ENCODE measurements at places on chromosomes 6 and 20. TPM values are rescaled to one million over a fixed set of nuclear protein-coding genes. Genes with fewer than 3 reads are reported as not detected.

GRCh38 chr6:137743493-137743892, 123.6 kb upstream of the TNFAIP3 start:
- no peak for DNase-seq

DNA sequence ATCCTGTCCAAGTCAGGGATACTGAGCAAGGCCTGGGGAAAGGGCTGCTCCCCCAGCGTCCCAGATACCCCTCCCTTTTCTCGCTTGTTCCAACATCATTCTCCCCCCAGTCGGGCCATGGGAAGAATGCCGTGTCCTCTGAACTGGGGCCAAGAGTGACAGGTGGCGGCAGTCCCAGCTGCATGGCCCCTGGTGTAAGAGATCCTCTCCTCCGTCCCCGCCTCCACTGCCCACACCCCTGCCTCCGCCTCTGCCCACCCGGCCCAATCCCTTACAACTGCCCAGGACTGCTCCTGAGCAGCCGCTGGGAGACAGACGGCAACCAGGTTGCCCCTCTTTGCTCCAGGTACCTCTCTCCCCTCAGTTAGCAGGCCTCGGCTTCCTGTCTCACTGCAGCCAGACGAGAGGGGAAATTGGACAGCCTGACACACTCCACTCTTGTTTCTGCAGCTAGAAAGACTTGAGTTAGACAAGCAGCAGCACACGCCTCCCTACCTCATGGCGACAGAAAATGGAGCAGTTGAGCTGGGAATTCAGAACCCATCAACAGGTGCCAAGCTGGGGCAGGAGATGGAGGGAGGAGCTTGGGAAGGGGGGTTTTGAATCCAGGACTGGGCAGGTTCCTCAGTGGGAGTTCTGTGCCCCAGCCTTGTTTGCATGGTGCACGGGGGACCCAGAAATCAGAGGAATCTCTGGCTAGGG, at the start of gene MYLK2:
MYLK2 (plus strand) TSS at position 274 of the 702 bp plus-strand sequence; CDS start at position 499, 225 bp downstream.
- no peak for DNase-seq

RIPOR2 gene
- total RNA-seq = 2.9 TPM

MCCD1 gene
- total RNA-seq = not detected

DNA sequence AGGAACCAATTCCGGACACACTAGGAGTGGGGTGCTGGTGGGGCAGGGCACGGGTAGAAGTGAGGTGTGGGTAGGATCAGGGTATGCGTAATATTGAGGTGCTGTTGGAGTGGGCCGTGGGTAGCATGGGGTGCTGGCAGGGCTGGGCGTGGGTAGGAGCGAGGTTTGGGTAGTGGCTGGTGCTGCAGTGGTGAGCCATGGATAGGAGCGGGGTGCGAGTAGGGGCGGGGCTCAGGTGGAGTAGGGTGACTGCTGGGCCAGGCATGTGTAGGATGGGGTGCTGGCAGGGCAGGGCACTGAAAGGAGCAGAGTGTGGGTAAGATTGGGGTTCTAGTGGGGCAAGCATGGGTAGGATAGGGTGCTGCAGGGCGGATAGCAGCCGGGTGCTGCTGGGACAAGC, 114.2 kb upstream of the DUSP22 start:
- no peak for DNase-seq

GRCh38 chr6:44309092-44309491, 4.1 kb downstream of the AARS2 start:
- DNase-seq = no peak

ECI2 gene
- total RNA-seq = 59.7 TPM

DNA sequence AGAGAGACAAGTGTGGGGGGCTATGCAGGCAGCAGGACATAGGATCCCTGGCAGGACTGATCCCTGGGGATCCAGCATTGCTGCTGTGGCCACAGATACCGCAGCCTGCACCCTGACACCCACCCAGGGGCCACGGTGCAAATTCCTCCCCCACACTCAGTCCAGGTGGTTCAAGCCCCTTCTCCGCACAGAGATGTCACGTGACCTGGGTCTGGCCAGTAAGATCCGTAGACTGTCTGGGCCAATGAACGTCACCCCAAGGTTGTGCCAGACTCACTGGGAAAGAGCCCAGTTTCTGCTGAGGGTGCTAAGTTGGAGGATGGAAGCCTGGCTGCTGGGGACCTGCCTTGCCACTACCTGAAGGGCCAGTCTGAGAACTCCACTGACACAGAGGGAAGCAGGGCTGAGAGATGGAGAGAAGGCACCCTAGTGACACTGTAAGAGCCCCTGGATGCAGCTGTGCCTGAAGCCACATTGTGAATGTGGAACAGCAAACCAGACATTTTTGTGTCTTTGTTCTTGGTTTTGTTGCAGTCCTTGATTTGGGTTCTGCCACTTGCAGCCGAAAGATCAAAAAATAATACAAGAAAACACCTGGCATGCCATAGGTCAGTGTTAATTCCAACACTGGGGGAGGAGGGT, 228.6 kb downstream of the PREX1 start:
- no peak for DNase-seq

DNA sequence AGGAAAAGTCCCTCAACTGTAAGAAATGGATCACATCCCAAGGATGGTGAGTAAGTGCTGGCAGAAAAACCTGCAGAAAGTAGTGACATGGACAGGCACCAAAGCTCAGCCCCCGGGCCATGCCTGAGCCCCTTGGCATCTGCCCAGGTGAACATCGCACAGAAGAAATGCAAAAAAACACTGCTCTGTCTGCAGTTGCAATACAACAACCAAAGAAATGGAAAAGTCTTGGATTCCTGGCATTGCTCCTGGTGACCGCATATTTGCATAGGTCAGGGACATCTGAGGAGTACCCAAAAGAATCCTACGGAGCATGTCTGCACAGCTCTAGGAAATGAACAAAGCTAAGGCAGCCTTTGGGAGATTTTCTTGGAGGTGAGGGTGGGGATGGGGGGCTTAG, 63.1 kb upstream of the PTPRT start:
- no peak for DNase-seq

- no peak for DNase-seq
Measured at GRCh38 chr6:1055015-1055921, 256.6 kb upstream of the FOXQ1 start.

DNA sequence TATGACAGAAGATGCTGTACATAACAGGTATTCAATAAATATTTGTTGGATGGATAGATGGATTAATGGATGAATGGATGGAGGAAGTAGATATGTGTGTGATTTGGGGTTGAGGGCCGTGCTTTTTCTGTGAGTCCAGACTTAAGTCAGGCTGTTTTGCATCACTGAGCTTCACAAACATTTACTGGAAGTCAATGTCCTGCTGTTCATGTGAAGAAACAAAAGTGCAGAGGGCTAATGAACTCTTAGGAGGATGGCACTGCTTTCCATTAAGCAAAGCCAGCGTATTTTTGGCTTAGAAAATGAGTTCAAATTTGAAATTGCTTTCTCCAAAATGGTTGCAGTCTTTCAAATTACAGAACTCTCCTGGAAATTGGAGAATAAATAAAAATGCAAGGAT, 260.6 kb upstream of the SASH1 start:
- no peak for DNase-seq

GRCh38 chr6:149471801-149472200, 13.0 kb downstream of the ZC3H12D start:
- DNase-seq = no peak

GRCh38 chr20:10249048-10249770, 30.6 kb downstream of the SNAP25 start:
- no peak for DNase-seq

GRCh38 chr20:13428684-13429083, 207.6 kb downstream of the ISM1 start:
- no peak for DNase-seq

DNA sequence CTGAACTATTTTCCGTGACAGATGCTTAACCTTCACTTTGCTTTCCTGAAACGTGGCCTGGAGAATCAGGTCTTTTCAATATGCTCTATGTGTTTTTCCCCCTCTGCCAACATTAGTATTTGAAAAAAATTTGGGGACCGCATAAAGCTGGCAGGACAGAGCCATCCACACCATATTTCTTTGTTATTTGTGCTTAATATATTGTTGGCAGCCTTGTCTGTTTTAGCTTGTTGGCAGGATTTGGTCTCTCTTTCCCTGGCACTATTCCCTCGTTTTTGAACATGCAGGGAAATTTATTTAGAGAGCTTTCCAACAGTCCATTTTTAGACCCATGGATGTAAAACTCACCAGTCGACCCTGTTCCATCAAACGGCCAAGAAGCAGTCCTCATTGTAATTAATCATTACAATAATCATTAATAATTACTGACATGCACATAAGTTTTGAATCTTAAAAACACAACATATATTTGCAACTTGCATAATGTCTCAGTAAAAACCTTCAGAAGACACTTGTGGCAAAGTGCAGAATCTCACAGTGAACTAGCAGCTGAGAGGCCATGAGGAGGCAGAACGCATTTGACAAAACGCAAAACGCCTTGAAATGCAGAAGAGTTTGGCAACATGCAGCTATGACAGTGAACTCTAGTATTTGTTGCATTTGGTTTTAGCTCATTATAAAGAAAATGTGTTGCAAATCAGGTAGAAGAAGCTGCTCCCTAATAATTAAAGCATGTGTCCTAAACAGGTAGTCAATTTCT, 514.2 kb downstream of the C6orf118 start:
- no peak for DNase-seq

PARD6B gene
- 9.8 TPM for total RNA-seq

NOTCH4 gene
- 6.3 TPM for total RNA-seq

GRCh38 chr6:3455147-3455568, 1.7 kb downstream of the SLC22A23 start:
- DNase-seq = no peak

CUL9 gene
- total RNA-seq = 37.2 TPM

DNA sequence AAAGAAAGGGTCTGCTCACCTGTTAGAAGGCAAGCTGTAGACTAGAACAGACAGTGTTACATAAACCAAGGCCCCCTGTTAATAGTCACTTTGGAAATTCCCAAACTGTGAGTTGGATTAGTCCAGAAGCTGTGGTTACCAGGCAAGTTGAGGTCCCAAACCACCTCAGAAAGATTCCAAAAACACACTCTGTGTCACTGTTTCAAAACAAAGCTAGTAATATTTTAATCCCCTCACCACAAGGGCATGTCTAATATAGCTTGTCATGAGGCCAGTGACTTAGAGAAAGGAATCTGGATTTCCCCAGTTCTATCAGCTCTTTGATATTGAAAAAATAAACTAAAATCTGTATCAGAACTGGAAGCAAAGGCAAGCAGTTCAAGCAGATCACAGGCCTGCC, 244.6 kb downstream of the HAO1 start:
- DNase-seq = no peak

- DNase-seq = no peak
Measured at GRCh38 chr20:53413186-53413631, 180.4 kb downstream of the ZNF217 start.

GRCh38 chr20:63102721-63103375, 96.1 kb upstream of the BHLHE23 start:
- DNase-seq = no peak

SRMS gene
- not detected for total RNA-seq

SNAP25 gene
- 9.2 TPM for total RNA-seq

DNA sequence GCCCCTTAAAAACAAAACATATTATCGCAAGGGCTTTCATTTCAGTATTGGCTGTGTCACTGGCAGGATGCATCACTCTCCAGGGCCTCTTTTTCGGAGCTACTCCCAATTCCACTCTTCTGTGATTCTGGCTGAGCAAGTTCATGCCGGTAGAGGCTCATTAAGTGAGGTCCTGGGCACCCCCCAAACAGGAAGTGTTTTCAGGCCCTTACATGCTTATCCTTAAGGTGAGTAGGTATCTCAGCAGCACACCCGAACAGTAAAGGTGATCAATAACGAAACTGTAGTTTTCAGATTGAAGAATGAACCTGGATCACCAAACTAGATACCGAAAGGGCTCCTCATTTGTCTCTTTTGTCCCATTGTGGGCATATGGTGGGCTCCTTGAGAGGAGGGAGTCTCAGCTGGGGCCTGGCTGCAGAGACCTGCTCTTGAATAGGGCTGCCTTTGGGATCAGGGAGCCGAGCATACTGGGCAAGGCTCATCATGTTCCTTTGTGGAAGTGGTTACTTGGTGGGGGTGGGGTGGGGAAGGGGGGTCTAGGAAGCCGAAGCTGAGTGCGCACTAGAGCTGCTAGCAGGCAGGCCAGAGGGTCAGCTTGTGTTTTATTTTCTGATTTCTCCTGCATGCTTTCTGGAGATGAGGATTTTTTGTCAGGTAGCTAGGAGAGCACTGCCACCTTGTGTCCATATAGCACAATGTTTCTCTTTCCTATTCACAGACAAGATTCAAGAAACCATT, 65.2 kb downstream of the CDS2 start:
- no peak for DNase-seq

GRCh38 chr20:8212286-8212685, 80.2 kb downstream of the PLCB1 start:
- DNase-seq = no peak

- DNase-seq = no peak
Measured at GRCh38 chr20:45612314-45612713, 17.2 kb upstream of the WFDC10A start.

- no peak for DNase-seq
Measured at GRCh38 chr20:23159947-23160318, 73.8 kb upstream of the CD93 start.

DNA sequence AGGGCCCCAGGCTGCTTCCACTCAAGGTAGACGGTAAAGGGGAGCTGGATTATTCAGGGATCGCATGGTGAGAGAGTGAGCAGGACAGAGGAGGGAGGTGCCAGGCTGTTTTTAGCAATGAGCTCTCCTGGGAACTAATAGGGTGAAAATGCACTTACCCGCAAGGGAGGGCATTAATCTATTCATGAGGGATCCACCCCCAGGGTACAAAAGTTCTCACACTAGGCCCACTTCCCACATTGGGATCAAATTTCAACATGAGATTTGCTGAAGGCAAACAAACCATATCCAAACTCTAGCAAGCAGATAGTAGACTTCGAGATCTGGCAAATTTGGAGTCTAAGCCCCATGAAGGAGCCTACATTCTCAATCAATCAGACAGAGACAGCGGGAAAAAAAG, 408.6 kb downstream of the RNF144B start:
- no peak for DNase-seq

DNA sequence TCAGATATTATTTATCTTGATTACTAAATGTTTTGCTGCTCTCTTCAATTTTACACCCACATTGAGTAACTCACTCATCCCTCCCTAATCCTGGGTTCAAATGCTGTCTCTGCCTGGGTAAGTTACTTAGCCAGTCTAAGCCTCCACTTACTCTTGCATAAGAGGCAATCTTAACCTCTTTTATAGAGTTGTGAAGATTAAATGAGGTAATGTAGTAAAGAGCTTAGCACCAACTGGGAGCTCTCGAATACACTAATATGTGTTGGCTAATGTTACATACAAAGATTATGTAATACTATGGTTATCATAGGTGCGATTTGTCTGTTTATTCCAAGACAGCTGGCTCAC, 134.4 kb upstream of the STMND1 start:
- DNase-seq = no peak

WFDC5 gene
- not detected for total RNA-seq

DNA sequence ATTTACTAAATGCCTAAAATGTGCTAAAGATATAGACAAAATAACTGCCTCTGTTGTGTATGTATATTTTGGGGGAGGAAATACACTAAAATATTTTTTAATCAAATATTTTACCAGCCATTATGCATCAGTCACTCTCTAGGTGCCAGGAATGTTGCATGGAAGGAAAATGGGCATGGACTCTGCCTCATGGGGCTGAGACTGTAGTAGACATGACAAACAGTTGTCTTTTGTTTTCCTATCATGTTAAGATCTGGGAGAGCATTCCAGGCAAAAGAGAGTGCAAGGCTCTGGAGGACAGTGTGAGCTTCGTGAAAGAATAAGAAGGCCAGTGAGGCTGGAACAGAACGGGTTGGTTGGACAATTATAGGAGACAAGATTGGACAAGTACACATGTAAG, 26.5 kb downstream of the HLA-DOB start:
- DNase-seq = no peak

- no peak for DNase-seq
Measured at GRCh38 chr20:24018796-24019195, 30.2 kb upstream of the GGTLC1 start.

GRCh38 chr20:16535277-16535676, 38.0 kb downstream of the KIF16B start:
- no peak for DNase-seq

Data from neural crest cell (in vitro differentiated cells).